ENCODE measurements at places on chromosomes 12 and 14.

DNA sequence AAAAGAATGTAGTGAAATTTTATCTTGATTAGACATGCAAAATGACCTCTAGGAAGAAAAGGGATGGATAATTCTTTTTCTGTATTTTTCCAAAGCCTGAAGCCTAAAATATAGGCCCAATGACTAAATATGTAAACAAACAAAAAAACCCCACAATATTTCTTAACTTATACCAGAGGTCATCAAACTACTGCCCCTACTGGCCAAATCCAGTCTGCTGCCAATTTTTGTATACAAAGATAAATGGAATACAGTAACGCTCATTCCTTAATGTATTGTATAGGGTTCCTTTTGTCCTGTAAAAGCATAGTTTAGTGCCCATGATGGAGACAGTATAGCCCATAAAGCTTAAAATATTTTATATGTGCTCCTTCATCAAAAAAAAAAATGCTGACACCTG, 145.7 kb upstream of the ALG10 start:
- no peak for DNase-seq

- no peak for DNase-seq
Observed at GRCh38 chr12:95213928-95214327, 3.3 kb downstream of the FGD6 start.

DNA sequence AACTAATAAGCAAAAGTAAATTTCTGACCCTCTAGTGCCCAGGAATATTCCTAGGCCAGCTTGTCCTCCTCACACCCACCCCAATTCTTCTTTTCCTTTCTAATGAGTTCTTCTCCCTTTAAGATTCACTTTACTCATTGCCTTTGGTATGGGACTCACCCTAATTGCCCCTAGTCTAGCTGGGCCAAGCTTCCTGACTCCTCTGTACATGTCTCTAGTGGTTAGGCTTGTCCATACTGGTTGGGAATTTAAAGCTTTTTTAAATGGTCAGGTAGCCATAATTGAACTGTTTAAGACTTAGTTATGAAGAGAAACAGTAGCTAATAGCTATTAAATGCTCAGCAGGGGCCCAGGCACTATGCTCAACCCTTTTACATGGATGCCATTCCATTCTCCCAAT, 248.2 kb downstream of the C12orf42 start:
- no peak for DNase-seq

DNA sequence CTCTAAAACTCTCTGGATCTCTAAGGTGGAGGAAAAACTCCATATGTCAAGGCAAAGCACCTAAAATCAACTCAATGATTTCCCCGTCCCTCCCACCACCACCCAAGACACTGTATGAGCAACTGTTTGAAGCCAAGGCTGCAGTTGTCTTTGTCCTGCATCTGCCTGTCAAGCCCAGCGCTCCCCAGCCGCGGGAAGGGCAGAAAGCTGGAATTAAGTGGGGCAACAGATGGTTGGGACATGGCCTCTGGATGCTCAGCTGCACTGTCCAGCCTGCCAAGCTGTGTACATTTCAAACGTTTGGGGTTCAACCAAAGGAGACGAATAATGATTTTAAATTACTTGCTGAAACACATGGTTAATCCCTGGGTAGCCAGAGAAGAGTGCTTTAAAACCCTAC, 42.2 kb upstream of the PTGR2 start:
- no peak for DNase-seq

- DNase-seq: no peak
Observed at GRCh38 chr12:58907391-58907790, 12.9 kb downstream of the LRIG3 start.

DNA sequence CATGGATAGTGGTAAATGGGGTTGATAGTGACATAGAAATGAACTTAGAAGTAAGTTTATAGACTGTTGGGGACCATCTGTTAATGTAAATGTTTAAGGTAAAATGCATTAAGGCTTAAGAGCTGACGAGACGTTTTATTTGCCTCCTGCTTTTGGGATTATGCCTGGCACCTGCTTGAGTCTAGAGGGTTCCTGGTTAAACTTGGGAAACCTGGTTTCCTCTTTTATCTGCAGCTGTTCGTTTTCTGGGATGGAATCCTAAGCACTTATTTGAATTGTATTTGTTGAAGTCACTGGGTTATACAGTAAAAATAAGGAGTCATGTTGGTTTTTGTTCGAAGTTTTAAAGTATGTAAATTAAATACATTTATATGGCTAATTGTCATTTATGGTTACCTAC, 914.7 kb downstream of the NRXN3 start:
- DNase-seq: no peak

DNA sequence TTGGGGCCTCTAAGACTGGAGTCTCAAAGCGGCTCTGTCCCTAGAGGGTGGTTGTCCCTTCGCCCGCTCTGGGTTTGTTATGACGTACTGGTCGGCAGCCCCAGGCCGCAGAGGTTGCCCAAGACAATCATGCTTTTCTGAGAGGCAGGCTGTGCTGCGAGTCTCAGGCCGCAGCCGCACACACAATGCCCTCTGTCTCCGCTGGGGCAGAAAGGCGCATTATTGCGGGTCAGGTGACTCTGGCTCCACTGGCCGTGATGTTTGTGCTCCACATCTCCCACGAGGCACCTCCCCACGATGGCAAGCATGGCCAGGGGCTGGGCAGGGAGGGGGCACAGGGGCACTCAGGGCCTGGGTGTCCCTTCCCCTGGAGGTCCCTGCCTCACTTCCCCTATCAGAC, 21.0 kb upstream of the PLEKHG3 start:
- no peak for DNase-seq

DNA sequence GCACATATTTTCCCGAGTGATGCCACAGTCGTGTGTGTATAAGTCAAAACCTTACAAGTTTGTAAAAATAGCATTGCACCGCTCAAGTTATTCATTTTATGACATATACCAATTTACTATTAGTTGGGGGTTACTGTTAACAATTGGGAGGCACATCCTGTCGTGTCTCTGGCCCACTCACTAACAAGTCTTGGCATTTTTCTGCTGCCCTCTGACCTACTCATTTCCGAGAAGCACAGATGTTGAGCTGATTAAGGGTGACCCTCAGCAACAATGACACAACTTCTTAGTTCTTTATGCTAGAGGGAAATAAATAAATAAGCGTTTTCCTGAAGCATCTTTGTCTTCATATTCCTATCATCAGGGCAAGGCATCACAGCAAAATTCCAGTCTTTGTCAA, 6.8 kb upstream of the ATG14 start:
- DNase-seq: no peak

- DNase-seq: no peak
Observed at GRCh38 chr14:102469261-102469660, 40.3 kb downstream of the ANKRD9 start.

GRCh38 chr14:61780125-61780524, 17.9 kb downstream of the SNAPC1 start:
- no peak for DNase-seq

GRCh38 chr12:132450418-132451171, 39.4 kb upstream of the FBRSL1 start:
- no peak for DNase-seq

GRCh38 chr14:32786886-32787285, 151.8 kb upstream of the NPAS3 start:
- DNase-seq: no peak

DNA sequence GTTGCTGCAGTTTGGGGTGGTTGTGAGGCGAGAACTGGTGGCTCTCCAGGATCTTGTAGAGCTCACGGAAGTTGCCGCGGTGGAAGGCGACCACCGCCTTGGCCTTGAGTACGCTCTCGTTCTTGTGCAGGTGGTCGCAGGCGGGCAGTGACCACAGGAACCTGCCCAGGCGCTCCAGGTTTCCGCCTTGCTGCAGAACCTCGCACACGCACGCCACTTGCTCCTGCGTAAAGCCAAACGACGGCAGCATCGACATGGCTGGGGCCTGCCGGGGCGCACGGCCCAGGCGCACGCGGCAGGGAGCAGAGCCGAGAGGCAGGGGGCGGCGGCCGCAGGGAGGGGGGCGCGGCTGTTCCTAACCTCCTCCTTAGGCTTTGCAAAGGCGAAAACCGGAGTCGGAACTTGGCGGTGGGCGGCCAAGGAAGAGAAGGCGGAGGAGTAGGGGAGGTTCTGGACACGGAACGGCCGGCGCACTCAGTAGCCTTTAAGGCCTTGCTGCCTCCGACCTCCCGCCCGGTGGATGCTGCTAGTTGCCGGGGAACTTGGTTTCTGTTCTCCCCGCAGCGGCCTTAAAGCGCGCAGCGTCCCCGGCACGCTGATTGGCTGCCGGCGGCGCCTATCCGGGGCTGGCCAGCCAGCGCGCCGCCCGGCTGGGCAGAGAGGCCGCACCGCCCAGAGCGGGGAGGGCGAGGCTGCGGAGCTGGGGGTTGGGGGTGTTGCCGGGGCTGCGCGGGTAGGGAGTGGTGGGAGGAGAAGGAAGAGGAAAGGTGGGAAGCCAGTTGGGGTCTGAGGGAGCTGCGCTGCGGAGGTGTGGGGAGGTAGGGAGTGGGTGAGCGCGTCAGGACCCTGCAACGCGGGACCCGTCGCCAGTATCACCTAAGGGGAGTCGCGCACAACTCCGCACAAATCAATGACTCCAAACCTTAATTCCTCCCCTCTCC, at the start of gene SIX1:
TSS of gene SIX1 (minus strand) at position 544 of the 941 bp plus-strand sequence. CDS start at position 256, 288 bp downstream.
- peak; percentile 98 for DNase-seq

DNA sequence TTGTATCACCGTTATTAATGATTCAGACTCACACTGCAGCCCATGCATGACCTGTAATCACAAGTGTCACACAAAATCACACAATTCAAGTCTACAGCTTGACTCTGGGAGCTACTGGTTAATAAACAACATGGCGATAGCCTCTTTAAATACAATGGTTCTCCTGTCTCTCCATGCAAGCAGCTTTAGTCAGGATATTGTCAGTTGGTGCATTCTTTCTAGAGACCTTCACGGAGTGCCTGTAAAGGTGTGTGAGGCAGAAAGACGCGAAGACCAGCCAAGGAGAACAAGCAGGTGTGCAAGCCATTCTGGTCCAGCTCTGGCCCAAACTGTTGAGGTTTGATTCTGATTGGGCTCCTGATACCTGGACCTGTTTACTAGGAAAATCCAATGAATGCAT, 40.0 kb upstream of the FOXN3 start:
- no peak for DNase-seq

DNA sequence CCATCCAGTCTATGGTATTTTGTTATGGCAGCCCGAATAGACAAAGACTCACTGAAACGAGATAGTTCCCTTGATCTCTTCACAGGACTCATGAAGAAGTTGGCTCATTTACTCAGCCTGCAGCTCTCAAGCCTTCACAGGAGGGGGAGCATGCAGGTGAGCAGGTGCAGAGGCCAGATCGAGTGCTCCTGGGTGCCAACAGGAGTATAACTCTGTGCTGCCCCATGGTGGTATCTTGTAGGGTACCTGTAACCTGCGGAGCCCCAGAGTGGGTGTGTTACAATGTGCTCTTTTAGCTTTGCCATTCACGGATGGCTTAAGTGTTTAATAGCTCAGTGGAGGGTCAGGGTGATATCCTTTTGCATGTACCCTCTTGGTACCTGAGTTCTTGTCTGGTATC, 159.5 kb downstream of the METTL25 start:
- no peak for DNase-seq

- DNase-seq: peak; percentile 75
Observed at GRCh38 chr12:123519141-123520001, 14.1 kb downstream of the RILPL1 start.

DNA sequence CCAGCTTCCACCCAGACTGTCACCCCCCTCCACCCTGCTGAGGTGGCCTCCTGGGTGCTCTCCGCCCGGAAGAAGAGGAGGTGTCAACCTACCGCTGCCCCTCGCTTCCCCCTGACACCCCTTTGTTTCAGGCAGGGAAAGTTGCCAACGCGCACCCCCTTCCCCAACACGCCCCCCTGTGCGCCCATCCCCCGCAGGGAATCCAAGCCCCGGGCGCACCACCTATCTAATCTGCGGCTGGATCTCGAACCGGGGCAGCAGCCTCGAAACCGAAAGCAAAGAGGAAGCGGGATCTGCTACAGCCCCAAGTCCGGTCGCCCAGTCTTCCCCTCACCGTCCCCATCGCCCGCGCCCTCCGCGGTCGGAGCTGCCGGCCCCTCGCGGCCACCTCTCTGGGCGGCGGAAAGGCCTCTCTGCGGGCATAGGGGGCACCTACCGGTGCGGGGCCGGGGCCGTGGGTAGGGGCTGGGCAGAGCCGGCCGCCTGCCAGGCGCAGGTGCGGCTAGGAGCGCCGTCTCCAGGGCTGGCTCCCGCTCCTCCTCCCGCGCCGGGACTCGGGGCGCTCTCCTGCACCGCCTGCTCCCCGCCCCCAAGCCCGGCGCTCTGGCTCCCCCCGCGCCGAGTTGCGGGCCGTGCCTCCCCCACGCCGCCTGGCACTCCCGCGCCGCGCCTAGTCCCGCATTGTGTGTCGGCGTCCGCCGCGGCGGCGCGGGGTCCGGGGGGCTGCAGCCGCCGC, 18.3 kb upstream of the PLEKHH1 start:
- DNase-seq: peak; percentile 79

DNA sequence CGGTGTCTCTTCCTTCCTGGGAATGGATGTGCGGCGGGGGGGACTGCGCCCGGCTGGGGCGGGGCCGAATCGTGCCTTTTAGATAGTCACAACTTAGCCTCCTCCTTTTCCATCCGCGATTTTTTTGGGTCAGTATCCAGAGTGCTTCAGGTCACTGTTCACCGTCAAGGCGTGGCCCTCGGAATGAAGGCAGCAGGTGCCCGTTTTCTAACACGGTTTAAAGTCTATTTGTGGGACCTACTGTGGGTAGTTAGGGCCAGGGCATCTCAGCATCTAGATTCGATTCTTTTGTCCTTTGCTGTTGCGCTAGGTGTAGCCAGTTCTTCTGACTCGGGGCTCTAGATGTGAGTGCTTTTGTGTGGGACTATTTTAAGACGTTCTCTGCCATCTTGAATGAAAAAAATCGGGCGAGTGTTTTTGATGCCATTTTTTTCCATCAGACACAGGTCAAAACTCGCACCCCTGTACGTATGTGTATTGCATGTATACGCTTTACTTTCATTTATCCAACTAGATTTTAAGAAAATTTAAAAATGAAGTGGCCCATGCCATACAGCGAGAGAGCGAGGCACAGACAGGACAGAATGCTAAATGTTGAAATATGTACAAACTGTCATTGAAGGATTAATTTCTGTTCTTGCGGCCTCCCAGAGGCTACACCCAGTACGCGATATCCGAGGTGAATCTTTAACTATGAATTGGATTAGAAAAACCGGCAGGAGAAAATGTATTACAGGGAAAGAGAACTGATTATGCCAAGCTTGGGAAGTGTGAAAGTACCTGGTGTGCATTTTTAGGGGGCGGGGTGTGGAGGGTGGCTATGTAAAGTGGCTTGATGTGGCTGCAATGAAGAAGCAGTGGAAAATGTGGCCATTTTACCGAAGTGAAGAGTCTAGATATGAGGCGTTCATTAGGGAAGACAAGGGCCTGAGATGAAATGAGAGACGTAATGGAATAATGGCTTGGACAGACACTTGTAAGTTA, 835 bp downstream of the VEZT start:
- DNase-seq: peak; percentile 77

- DNase-seq: peak; percentile 50
Observed at GRCh38 chr12:110555577-110556406, 27.3 kb downstream of the PPTC7 start.
